ENCODE measurements at places on chromosomes 7 and 10.

- peak; percentile 61 for DNase-seq
Measured at GRCh38 chr7:6446838-6447580, 745 bp downstream of the DAGLB start.

GRCh38 chr10:16259726-16260125 is 177.1 kb upstream of the PTER start:
- no peak for DNase-seq

DNA sequence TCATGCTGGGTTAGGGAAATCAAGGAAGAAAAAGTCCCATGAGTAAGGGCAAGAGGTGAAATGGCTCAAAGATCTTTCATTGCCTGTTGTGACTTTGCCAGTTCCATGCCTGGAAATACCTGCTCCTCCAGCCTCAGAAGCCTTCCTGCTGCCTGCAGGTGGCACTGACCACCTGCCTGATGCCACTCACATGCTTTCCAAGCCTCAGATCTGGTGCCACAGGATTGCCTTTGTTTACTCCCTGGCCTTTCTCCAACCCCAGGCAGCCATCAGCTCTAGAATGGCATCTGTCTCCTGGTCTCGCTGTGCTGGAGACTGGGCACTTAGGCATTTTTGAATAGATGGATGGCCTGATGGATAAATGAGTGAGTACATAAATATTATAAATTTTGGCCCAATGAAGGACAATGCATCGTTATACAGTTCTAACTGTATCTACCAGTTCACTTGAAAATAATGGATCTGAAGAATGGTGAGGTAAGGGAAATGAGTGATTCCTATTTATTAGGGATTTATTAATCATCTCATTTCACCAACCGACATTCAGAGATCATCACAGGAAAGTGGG is 657.2 kb downstream of the INHBA start:
- DNase-seq = no peak

- no peak for DNase-seq
Measured at GRCh38 chr10:34384372-34384771, 430.7 kb downstream of the PARD3 start.

DNA sequence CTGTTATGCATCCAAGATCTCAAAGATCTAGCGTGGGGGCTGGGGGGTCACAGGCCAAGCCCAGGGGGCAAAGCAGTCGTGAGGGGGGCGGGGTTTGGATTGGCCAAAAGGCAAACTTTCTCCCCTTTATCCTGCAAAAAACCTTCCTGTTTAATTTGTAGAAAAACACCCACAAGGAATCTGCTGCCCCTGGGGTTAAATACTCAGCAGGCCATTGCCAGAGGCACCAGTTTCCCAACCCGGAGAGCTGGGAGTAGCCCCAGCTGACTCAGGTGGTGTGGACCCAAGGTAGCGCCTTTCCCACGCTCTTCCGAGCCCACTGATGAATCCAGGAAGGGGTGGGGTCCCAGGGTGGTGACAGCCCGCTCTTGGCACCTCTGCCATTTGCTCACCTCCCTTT is 21.4 kb downstream of the KCP start:
- DNase-seq = no peak

DNA sequence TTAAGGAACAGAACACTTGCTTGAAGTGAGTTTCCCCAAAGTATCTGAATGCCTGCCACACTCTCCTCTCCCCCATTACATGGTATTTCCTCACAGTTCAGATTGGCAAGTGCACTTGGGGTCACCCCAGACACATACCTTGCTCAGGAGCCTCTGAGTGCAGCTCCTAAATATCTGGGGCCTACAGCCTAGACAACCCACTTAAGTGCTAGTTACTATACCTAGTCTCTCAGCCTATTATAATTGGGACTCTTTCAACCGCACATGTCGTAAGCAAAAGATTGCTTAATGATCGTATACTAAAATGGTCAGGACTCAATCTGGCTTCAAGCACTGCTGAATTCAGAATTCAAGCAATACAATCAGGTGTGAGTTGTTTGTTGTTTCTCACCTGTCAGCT is 19.9 kb downstream of the TMEM176B start:
- no peak for DNase-seq

GRCh38 chr10:80472234-80473095 is 18.4 kb downstream of the TSPAN14 start:
- DNase-seq = no peak

DNA sequence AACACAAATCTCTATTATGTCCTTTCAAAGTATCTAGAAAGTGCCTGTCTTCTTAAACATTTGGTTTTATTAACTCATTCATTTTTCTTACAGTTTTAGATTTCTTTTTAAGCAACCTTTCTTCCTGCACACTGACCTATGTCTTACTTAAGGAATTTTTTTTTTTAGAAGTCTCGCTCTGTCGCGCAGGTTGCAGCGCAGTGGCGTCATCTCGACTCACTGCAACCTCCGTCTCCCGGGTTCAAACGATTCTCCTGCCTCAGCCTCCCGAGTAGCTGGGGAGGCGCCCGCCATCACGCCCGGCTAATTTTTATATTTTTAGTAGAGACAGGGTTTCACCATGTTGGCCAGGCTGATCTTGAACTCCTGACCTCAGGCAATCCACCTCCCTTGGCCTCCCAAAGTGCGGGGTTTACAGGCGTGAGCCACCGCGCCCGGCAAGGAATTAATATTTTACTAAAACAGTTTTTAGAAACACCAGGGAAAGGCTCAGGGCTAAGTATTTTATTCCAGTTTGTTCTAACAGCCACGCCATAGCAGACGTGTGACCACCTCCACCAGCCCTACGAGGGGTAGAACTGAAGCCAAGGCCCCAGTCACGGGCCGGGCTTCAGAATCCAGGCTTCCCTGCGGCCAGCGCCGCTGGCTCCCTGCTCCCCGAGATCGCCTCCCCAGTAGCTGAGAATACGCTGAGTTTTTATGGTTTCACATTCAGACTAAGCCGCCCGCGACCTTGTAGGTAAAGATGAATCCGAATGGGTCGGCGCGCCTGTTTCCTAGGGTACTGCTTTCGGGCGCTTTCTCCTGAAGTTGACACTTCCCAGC is 941 bp upstream of the LUC7L2 start:
- DNase-seq = peak; percentile 42

GRCh38 chr7:72540923-72541322 is 128.8 kb upstream of the CALN1 start:
- no peak for DNase-seq

DNA sequence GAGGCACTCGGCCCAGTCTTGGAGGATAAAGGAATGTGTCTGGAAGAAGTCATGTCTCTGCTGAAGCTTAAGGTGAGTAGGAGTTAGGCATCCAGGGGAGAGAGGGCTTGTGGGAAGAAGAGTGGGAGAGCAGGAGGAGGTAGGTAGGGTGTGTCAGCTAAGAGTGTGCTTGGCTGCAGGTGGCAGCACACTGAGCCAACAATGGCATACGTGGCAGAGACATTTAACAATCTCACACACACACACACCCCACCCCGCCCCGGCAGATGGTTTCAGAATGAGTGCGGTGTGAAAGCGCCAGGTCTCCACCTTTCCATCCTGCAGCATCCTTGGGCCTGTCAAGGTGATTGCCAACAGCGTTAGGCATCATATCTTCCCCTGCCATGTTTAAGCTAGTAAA is 11.2 kb upstream of the ARPC1A start:
- no peak for DNase-seq

DNA sequence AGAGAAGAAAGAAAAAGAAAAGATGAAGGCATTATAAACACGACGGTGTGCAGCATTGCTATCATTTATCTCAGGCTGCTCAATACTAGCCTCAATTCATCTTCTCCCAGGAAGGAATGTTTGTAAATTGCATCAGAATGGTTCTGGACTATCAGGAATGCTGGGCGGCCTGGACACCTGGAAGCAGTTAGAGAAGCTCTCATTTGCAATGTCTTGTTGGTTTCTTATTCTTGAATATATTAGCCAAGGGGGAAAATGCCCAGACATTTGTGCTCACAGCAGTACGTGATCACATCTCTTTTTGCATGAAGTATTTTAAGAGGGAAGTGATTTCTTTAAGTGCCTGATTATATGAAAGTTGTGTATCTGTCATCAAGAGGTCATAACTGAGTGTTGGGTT is 85.6 kb upstream of the IMMP2L start:
- no peak for DNase-seq

DNA sequence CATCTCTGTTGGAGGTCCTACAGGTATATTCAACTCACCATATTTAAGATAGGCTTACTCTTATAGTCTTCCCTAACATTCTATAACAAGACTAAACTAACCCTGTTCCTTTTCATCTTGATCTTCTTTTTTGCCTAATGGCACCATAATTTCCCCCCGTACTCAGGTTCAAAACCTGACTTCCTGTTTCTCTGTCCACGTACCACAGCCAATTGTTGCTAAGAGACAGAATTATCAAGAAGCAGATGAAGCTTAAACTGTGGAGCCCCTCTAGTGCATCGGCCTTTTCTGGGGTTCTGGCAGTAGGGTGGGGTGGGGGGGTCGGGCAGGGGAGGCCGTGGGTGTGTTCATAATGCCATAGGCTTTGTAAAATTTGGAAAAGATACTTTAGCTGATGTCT is 109.2 kb downstream of the EVX1 start:
- no peak for DNase-seq

- DNase-seq = no peak
Measured at GRCh38 chr10:93680412-93681047, 21.9 kb downstream of the FRA10AC1 start.

GRCh38 chr10:131805696-131806095 is 95.1 kb upstream of the PPP2R2D start:
- DNase-seq = no peak

DNA sequence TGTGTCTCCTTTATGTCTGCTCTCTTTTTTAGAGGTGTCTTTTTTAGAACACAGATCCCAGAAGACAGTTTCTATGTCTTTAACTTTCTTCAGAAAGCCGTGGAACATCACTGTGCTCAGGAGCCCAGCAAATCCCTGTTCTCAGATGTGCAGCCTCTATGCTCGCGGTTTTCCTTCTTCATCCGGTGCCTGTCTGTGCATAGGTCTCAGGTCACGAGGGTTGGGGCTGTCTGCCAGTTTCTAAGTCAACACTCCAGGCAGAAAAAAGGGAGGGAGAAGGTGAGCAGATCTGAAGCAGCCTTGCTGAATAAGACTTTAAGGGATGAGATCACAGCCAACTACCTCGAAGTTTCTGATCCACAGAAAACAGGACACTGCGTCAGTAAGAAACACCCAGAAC is 68.5 kb downstream of the CRTAC1 start:
- no peak for DNase-seq

- DNase-seq = no peak
Measured at GRCh38 chr7:149871576-149871975, 2.2 kb upstream of the ATP6V0E2 start.

- no peak for DNase-seq
Measured at GRCh38 chr10:14526326-14526725, 195.6 kb upstream of the FRMD4A start.

DNA sequence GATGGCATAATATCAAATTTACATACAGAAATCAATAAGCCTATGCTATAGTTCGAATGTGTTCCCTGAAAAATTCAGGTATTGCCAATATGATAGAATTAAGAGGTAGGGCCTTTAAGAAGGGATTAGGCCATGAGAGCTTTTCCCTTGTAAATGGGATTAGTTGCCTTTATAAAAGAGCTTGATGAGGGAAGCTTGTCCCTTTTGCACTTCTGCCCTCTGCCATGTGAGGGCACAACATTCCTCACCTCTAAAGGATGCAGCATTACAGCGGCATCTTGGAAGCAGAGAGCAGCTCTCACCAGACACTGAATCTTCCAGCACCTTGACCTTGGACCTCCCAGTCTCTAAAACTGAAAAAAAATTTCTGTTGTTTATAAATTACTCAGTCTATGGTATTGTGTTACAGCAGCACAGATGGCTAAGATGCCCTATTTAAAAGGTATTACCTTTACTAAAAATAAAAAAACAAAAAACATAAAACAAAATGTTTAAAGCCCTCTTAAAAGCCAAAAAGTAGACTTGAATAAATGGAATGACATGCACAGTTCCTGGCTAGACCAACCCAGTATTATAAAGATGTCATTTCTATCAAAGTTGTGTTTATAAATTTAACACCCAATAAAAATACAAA is 909.6 kb downstream of the REEP3 start:
- peak; percentile 43 for DNase-seq

DNA sequence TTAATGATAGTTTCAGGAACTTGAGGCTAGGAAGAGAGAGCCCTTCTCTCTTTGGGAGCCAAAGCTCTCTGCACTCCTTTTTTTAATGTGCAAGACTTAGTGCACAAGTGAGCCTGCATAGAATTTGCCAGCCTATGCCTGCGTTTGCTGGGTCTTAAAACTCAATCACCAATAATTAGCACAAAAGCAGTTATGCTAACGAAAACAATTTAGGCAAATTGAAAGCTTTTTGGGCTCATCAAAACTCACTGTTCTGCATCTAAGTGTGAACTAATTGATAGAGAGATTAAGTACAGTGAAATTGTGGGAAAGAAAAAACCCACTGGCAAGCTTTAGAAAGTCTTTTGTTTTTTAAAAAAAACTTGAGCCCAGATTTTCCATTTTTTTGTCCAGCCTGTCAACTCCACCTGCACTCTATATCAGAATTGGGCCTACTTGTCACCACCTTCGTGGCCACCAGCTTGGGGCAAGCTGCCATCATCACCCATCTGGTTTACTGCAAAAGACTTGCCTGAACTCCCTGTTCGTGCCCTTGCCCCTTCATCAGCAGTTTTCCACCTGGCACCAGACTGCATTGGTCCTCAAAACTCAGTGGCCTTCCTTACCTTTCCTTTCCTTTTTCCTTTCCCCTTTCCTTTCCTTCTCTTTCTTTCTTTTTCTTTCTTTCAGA is 37.8 kb downstream of the CRHR2 start:
- no peak for DNase-seq

DNA sequence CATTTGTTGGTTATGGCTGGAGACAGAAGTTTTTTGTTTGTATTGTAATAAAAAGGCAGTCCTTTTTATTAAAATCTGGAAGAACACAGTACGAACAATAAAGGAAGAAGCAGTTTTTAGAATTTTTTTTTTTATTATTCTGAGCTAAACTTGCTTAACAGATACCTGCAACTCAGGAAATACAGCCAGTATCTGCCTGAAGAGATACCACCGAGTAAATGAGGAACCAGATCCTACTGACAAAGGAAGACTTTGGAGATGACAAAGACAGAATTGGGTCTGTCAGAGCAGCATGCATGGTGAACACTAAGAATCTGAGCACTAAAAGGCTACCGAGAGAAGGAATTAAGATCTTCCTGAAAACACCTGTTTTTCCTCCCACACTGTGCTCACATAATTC is 1335.9 kb upstream of the SORCS1 start:
- DNase-seq = no peak

GRCh38 chr10:52485462-52485861 is 171.4 kb downstream of the DKK1 start:
- DNase-seq = no peak

GRCh38 chr10:121751191-121751760 is 153.0 kb upstream of the FGFR2 start:
- DNase-seq = no peak

DNA sequence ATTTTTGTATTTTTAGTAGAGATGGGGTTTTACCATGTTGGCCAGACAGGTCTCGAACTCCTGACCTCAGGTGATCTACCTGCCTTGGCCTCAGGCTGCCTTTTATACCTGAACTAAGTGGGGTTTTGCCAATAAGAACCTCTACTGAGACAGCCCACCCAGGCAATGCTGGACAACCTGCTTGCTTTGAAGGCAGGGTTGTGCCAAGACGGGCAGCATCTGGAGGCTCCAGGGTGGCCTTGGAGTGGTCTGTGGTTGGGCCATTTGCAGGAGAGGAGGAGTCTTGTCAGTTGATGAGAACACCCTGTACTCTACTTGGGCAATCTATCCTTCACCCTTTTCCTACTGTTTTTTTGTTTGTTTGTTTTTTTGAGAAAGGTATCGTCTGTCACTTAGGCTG is 75.3 kb upstream of the ZNF735 start:
- no peak for DNase-seq

- no peak for DNase-seq
Measured at GRCh38 chr10:35387768-35388167, 51.5 kb downstream of the CCNY start.

GRCh38 chr10:59713196-59713821 is 3.7 kb upstream of the SLC16A9 start:
- DNase-seq = no peak

All from NCI-H446 (cell line).